ENCODE measurements at places on chromosomes 7 and 10.

DNA sequence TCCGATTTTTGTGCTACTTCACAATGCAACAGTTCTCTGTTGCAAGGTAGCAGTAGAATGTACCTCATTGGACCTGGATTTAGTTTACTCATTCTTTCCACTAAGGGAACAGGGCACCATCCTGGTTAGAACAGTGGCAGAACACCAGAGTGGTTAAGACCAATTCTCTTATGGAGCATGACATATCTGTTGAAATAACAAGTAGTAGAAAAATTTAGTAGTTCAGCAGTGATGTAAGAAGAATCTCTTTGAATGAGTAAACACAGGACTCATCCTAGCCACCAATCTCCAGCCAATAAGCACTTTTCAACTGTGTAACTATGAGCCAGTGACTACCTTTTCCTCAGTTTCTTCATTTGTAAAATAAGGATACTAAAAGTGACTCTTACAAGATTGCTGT lies 2.4 kb downstream of the ANKRD22 start:
- DNase-seq = no peak

DNA sequence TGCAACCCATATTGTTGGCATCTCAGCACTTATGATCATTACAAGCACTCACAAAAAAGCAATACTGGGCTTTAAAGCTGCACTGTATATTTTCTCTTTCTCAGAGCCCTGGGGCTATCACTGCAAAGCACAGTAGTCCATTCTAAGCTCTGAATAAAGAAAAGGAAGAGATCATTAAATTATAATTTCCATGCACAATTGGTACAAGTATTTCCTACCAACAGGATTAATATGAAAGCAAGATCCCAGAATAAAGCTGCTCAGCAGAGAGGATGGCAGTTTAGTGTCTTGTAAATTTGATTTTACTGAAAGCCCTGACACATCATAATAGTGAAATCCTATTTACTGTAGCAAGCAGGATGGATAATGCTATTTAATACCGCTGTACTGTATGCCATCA lies 205.3 kb downstream of the CHCHD3 start:
- DNase-seq = no peak

DNA sequence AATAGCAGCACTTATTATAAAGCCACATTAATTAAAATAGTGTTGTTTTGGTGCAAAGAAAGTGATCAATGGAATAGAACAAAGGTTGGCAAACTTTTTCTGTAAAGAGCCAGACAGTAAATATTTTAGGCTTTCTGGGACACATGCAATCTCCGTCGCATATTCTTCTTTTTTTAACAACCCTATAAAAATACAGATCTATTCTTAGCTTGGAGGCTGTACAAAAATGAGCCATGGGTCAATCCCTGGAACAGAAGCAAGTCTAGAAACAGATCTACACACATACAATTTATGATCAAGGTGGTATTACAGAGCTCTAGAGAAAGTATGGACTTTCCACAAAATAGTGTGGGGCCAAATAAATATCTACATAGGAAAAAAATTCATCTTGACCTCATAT lies 71.8 kb downstream of the ARHGAP21 start:
- no peak for DNase-seq

GRCh38 chr10:60035984-60036383 lies 129.6 kb upstream of the CCDC6 start:
- DNase-seq = no peak

DNA sequence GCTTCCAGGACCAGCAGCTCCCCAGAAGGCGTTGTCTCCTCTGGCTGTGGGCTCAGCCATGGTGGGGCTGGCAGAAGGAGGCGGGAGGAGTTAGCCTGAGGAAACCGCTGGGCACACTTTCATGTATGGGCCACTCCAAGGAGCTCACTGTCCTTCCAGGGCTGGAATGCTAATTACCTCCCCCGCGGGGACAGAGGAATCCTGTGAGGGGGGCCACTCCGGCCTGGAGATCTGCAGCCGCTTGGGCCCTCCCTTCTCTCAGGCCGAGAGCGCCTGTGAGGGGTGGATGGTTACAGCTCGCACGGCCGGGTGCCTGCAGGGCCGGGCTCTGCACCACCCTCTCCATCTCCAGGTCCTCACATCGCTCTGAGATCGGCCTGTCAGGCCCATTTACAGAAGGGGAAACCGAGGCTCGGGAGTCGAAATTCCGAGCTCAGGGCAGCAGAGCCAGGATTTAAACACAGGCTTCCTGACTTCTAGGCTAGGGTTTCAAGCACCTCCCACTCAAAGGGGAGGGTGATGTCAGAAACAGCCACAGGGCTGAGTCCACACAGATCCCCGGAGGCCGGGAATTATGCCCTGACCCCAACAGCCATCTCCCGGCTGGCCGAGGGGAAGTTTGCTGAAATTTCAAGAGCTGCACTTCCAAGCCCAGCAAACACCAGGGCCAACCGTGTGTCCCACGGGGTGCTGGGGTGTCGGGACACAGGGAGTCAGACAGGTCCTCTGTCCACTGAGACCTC lies 59.1 kb downstream of the PDGFA start:
- DNase-seq = no peak

- no peak for DNase-seq
Measured at GRCh38 chr7:5701085-5701914, 80.2 kb downstream of the RNF216 start.

GRCh38 chr10:14407567-14407966 lies 76.8 kb upstream of the FRMD4A start:
- DNase-seq = no peak

DNA sequence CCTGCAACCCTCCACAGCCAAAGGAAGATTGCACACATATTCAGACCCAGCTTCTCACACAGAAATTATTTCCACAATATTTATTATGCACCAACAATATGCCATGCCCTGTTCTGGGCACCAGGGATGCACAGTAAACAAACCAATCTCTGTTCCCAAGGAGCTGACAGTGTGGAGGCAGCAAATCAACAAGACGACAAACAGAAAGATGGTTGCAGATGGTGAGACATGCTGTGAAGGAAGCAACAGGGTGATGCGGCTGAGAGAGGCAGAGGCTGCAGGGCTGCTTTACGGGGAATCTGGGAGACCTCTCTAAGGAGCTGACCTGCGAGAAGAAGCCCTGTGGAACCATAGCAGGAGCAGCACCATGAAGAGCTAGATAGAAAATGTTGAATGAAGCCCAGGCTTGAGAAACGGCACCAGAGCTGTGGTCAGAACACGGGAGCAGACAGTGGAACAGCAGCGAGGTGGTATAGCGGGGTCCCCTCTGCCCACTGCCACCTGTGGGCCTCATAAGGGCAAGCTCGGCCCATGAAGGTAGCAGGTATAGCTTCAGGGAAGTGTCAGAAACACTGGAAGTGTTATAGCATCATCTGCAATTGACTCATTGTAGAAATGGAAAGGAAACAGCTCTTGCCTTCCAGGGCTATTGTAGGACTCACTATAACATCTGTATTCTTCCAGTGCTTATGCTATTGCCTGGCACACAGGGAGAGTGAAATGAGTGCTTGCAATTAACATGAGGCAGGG lies 17.4 kb downstream of the RBP3 start:
- no peak for DNase-seq

DNA sequence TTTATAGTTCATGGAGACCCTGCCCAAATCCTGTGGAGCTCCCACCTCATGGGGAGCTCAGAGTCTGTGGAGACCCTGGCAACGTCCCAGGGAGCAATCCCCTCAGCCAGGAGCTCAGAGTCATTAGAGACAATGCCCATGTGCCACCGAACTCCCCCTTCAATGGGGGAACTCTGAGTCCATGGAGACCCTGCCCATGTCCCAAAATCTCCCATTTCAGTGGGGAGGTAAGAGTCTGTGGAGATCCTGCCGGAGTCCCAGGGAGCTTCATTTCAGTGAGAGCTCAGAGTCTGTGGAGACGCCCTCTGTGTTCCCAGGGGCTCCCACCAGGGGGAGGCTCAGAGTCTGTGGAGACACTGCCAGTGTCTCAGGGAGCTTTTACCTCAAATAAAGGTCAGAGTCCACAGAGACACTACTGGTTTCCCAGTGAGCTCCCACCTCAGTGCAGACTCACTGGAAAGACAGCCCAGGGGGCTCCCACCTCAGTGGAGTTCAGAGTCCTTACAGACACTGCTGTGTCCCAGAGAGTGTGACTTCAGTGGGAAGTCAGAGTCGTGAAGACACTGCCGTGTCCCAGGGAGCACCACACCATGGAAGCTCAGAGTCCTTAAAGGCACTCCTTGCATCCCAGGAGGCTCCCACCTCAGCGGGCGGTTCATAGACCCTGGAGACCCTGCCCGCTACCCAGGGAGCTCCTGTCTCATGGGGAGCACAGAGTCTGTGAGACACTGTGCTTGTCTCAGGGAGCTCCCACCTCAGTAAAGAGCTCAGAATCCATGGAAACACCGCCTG lies 5.0 kb downstream of the MYO1G start:
- DNase-seq = no peak

DNA sequence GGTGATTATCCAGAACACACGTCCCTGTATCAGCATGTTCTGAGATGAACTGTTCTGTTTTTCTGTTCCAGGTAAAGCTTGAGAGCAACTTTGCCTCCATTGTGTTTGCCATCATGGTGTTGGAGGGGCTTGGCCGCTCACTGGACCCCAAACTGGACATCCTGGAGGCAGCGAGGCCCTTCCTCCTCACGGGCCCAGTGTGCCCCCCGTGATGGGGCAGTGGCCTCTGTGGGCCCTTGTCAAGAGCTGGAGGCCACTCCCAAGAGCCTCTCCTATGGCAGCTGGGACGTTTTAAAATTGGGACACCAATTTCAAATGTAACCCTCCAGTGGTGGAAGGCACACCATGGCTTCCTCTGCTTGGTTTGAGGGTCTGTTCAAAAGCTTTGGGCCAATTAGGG lies 1.9 kb upstream of the NDUFB2 start:
- DNase-seq = no peak

DNA sequence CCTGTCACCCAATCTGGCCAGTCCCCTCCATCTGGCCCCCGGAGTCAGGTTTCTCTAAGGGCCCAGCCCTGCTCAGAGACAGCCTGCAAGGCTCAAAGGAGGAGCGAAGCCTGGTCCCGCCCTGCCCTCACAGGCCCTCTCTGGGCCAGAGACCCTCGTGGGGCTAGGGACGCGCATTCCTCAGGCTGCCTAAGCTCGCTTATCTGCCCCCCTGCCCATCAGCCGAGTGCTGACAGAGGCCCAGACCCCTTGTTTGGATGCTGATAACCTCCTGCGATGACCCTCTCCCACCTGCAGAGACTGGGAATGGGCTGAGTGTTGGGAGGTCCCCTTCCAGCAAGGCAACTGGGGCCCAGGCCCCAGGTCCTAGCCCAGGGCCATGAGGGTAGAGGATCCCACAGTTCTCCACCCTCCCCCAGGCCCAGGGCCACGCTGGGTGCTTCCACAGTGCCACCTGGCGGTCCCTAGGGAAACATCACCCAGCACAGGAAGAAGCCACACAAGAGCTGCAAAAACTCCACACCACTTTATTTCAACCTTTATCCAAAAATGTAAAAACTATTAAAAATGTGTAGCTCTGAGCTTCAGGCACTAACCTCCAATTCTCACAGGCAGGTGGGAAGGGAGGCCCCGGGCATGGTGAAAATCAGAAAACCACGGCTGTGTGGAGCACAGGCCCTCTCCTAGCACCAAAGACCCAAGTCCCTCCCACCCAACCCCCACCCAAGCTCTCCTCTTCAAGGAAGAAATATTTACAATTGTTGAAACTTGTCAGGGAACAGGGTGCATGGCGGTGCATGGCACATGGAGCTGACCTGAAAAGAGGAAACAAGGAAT lies 2.2 kb downstream of the NPM3 start:
- DNase-seq = no peak

- no peak for DNase-seq
Measured at GRCh38 chr7:131096267-131096927, 231.3 kb upstream of the MKLN1 start.

- no peak for DNase-seq
Measured at GRCh38 chr10:70927189-70927943, 39.0 kb upstream of the PCBD1 start.

DNA sequence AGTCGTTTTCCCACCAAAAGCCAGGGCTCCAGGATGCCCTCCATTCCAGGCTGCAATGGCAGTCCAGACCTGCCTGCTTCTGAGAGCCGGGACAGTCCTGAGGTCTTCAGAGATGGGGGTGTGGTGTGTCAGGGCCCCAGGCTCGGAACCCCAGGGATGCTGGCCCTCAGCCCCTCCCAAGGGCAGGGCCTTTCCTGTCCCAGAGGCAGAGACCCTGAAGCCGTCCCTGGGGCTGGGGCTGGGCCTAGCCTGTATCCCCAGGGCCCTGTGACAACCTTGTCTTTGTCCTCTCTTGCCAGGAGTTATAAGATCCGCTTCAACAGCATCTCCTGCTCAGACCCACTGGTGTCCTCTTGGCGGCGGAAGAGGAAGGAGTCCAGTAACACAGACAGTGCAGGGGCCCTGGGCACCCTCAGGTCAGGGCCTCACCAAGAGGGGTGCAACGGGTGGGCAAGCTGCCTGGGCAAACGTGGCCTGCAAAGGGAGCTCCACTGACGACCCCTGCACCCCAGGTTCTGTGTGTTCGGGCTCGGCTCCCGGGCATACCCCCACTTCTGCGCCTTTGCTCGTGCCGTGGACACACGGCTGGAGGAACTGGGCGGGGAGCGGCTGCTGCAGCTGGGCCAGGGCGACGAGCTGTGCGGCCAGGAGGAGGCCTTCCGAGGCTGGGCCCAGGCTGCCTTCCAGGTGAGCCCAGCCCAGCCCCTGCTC lies 15.9 kb downstream of the NOS3 start:
- DNase-seq = no peak

- DNase-seq = no peak
Measured at GRCh38 chr10:125149036-125149679, 11.2 kb downstream of the CTBP2 start.

DNA sequence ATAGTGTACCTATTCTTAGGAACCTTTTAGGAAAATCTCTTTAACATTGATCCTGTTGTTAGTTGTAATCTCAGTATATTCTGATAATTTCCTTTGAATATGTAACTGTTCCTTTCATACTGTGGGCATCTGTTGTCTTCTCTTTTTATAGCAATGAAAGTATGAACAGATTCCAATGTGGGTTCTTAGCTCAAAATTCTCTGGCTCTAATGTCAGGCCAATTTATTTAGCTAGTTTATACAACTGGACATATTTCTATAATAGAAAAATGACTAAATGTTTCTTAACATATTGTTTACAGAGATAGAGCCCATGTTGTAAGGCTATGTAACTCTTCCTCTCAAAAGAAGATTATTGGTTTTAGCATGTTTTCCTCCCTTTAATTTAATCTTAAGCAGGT lies 363.2 kb downstream of the AUTS2 start:
- DNase-seq = no peak

- DNase-seq = no peak
Measured at GRCh38 chr7:106522696-106523095, 138.3 kb downstream of the CCDC71L start.
